ENCODE measurements at places on chromosomes 4 and X.

GRCh38 chr4:18021720-18022571, at the start of gene LCORL:
TSS of gene LCORL (minus strand) at chr4:18021755. CDS start at chr4:18021751, 4 bp downstream.
- DNase-seq = peak; percentile 69

DNA sequence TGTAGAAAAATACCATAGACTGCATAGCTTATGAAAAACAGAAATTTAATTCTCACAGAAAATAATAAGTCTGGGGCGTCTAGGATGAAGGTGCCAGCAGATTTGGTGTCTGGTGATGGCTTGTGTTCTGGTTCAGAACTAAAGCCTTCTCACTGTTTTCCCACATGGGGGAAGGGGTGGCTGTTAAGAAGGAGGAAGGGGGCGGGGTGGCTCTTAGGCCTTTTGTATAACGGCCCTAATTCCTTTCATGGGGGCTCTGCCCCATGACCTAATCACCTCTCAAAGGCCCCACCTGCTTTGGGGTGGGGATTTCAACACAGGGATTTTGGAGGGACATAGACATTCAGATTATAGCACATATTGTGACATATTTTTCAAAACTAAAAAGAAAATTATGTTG, 173.2 kb upstream of the TECRL start:
- no peak for DNase-seq

GRCh38 chrX:78624962-78625909, 33.9 kb downstream of the RTL3 start:
- no peak for DNase-seq

- DNase-seq = no peak
Measured at GRCh38 chr4:40405193-40405592, 70.1 kb downstream of the CHRNA9 start.

DNA sequence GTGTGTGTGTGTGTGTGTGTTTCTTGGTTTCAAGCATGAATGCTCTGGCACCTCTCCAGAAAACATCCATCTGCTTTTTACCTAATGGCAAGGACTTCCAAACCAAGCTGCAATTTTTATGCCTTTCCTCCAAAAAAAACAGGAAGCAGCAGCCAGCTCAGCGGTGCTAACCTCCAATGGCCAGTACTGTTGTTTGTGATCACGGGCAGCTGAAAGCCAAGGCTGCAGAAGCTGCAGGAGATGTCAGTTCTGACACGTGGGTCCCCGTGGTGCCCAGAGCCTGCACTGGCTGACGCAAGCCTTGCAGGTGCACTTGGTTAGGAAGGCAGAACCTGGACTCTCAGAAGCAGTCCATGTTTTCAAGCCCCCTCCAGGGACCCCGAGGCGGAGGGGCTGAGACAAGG, 313.6 kb upstream of the DDX53 start:
- DNase-seq = no peak

- DNase-seq = no peak
Measured at GRCh38 chr4:82642331-82642730, 80.5 kb upstream of the TMEM150C start.

GRCh38 chrX:96650023-96650422, 34.6 kb upstream of the DIAPH2 start:
- no peak for DNase-seq

- DNase-seq = no peak
Measured at GRCh38 chr4:38223306-38223705, 263.1 kb downstream of the PTTG2 start.

DNA sequence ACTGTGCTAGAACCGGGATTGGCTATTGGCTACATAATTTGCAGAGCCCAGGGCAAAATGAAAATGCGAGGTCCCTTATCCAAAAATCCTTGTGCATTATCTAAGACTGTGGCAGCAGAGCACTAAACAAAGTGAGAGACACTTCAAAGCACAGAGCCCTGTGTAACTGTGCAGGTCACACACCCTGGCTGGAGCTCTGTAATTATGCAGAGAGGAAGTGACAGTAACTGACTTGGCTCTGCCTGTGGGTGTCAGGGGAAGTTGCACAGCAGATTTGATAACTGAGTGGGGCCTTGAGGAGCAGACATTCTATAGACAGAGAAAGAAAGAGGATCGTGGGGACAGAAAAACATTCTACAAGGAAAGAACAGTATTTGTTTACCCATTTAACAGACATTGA, 173.5 kb upstream of the FMR1 start:
- DNase-seq = no peak

GRCh38 chr4:17284323-17285175, 227.3 kb downstream of the QDPR start:
- DNase-seq = no peak

GRCh38 chr4:134345244-134345643, 143.7 kb upstream of the PABPC4L start:
- DNase-seq = no peak

- no peak for DNase-seq
Measured at GRCh38 chr4:15148199-15148598, 145.9 kb downstream of the CPEB2 start.

DNA sequence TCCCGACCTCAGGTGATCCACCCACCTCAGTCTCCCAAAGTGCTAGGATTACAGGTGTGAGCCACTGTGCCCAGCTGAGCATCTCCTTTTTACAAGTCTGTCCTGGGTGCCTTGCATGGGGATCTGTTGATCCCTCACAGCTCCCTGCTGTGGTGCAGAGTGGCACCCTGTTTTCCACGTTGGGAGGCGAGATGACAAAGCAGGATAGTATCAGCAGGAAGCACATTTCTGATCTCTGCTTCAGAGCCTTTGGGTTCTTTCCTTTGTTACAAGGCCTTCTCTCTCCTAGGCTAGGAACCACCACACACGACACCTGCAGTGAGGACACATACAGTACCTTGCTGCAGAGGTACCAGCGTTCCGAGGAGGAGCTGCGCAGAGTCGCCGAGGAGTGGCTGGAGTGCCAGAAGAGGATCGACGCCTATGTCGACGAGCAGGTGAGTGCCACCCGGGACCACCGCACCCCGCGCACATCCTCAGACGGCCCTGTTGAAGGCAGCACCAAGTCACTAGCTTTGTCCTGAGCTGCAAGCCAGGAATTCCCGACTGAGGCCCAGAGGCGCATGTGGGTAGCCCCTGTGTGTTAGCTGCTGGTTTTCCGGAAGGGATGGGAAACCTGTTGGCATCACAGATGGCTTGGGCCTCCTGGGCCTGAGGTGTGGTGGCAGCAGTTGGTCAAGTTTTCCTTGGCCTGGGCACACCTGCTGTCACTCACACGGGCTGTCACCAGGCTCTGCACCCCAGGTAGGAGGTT, 109.6 kb downstream of the TNIP2 start:
- DNase-seq = no peak

DNA sequence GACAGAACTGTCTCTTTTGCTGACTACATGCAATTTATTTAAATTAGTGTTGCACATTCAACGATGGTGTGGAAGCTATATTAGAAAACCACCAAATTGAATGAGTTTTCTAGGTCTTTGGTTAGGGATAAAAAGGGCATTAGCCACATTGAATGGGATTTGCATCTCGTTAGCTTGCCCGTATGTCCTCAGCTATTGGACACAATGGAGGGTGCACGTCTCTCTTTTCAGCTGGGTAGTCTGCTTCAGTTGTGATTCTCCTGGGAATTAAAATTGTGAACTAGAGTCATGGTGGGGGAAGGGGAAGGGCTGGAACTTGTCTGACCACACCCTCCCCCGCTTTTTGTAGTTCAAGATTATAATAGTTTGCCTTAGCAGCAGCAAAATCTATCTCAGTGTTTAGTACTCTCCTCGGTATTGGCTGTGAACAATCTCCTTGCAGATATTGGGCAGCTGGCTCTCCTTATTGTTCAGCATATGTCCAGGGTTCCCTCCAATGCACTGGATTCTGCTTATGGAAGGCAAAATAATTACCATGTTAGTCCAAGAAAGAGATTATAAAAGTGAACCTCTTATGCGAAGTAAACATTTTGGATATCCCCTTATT, 23.3 kb downstream of the TRIM2 start:
- no peak for DNase-seq

- DNase-seq = no peak
Measured at GRCh38 chr4:10532155-10532554, 74.9 kb upstream of the ZNF518B start.

DNA sequence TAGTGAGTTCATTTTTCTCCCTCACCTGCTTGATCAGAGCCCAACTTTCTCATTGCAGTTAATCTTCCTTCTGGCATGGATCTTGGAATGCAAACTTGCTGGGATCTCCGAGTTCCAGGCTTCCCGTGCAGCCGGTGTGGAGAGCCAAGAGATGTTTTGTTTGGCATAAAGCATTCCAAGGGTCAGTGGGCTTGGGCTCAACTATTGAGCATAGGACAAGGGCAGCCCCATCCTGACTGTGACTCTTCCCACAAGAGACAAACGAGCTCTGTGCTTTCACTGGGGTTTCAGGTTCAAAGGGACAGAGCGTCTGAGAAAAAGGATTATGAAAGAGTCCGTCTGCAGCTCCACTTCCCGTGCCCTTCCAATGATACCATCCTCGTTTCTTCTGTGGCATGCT, 10.5 kb downstream of the TLR7 start:
- DNase-seq = no peak

GRCh38 chr4:87532109-87532508, 2.9 kb upstream of the SPARCL1 start:
- DNase-seq = no peak

- DNase-seq = no peak
Measured at GRCh38 chr4:10529291-10530136, 72.3 kb upstream of the ZNF518B start.

GRCh38 chrX:53262189-53262917, 19.0 kb downstream of the IQSEC2 start:
- DNase-seq = no peak

DNA sequence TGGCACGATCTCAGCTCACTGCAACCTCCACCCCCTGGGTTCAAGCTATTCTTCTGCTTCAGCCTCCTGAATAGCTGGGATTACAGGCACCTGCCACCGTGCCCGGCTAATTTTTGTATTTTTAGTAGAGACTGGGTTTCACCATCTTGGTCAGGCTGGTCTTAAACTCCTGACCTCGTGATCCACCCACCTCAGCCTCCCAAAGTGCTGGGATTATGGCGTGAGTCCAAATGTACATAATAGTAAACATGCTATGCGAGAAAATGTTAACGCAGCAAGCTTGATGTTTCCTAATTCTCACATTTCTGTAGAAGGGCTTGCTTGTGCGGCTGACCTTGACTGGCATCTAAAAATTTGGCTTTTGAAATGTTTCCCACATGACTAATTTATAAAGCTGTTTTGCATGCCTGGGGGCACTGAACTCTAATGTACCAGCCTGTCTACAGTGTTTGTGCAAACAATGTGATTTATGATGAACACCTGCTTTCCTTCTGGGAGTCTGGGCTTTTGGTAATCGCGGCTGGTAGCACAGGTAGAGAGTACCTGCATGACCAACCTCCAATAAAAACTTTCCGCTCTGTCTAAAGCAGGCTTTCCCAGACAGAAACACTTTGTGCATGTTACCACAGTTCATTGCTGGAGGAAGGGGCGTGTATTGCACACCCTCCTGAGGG, 216.8 kb downstream of the IL15 start:
- DNase-seq = no peak

GRCh38 chr4:2800691-2801596, 8.1 kb downstream of the SH3BP2 start:
- no peak for DNase-seq

DNA sequence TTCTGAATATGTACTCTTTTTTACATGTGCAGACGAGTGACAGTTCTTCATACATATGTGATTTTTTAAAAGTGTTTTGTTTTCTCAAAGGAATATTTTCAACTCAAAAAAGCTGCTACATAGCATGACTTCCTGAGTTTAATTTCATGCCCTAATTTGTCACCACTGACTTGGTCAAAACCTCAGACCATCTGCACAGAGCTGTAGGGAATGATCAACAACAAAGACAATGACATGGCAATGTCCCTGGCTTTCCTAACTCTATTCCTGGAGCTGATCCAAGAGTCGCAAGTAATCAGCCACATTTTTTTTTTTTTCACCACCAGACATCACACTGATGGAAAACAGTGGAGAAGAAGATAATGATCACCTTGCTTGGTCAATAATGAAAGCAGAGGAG, 97.7 kb downstream of the TMA16 start:
- DNase-seq = no peak

DNA sequence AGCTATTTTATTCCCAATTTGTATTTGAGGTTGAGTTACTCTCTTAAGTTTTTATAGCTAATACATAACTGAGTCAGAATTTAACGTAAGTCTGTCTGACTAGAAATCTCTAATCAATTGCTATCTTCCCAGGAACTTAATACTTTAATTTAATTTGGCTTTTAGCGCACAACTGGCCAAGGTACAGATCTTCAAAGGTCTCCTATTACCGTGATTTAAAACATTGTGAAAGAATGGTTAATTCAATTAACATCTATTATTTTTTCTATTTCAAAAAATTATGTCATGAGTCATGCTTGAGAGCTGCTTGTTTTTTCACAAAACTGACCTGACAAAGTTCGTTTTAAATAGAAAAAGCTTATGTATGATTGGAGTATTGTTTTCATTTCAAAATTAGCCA, 22.0 kb upstream of the PLA2G12A start:
- DNase-seq = no peak

GRCh38 chr4:4591071-4591470, 49.2 kb upstream of the STX18 start:
- DNase-seq = no peak

DNA sequence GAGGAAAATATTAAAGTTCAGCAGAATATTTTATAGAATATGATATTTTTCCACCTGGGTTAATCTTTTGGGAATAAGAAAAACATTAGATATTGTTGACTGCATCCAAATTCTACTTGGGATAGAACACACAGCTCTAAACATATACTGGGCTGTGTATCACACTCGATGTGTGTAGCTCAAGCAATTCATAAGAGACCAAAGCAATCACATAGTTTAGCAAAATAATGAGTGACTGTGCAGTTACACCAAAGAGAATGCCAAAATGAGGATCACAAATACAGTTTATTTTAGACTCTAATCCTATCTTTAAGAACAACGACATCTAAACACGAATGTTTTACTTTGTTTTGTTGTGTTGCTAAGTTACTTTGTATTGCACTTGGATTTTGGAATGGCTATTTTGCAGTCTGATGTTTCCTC, 101.2 kb downstream of the CBR4 start:
- no peak for DNase-seq

DNA sequence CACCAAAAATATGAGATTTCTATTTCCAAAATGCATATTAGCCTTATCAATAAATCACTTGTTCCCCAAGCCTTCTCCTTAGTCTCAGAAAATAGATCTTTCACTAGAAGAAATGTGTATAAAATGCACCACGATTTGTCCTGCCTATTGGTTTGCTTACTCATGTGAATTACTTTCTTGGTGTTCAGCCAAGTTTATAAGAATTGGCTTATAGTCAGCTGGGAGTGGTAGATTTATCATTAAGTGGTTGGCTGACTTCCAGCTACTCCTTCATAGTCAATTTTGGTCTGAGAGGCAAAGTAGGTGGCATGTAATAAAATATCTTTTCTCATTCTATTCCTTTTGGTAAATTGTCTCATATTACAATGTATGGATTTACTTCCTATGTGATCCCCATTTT, 1.3 kb downstream of the SULT1E1 start:
- no peak for DNase-seq

GRCh38 chr4:42148425-42148824, 4.0 kb downstream of the BEND4 start:
- no peak for DNase-seq

DNA sequence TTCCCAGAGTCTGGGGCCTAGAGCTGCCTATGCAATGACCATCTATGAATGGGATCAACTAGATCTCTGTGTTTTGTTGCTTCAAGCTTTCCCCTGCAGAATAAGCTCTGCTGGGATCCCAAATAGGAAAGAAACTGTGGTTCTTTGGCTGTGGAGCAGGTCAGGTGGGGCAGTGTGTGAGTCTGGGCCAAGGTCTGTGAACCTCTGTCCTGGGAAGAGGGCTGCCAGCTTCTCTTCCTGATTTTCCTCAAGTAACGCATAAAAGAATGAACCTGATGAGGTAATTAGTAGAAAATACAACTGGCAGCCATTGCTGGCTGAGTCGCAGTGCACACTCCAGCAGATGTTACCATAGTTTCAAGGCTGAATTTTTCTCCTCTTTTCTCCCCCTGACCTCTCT, 4.6 kb upstream of the PIN4 start:
- DNase-seq = no peak
